ENCODE measurements at places on chromosomes 7 and 10.

DNA sequence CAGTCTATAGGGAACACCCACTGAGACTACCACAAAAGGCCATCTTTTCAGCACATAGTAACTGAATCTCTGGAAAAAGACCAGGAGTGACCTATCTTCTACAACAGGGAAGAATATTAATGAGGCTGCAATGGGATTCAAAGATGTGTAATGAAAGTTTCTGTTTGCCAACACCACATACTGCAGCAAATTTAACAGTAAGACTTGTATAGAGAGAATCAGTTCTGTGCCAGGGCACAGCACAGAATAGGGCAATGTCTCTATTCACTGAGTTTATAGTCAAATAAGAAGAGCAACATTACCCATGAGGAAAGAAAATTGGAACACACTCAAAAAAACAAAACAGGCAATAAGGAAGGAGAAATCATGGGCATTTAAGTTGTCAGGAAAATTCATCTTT lies 91.4 kb upstream of the PTN start:
- no peak for DNase-seq

- no peak for DNase-seq
These were observed 758.3 kb upstream of the COBL start for GRCh38 chr7:52074912-52075311.

DNA sequence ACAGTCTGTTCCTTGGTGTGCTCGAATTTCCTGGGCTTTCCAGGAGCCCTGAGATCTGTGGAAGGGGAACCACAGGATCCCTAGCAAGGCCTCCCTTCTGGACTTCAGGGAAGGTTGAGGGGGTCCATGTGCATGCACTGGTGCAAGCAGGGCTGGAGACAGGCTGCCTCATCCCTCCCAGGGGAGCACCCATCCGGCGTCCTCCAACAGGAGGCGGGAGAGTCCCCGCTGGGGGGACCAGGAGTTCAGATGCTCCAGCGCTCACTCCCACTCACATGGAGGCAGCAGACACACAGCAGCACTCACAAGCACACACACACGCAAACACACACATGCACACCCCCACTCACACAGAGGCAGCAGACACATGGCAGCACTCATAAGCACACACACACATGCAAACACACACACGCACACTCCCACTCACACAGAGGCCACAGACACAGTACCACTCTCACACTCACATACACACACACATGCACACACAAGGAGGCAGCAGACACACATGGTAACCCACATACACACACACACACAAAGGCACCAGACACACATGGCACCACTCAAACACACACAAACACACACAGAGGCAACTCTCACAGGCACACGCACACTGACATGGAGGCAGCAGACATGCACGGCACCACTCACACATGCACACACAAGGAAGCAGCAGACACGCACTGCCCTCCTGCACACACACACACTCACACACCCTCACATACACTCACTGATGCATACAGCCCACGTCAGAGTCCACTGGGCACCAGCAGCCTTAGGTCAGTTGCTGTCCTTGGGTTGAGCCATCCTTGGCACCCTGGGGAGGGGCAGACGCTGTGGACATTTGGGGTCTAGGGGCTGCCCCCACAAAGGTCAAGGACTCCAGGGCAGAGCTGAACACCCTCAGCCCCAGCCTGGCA lies 247.0 kb upstream of the PPP2R2D start:
- no peak for DNase-seq

DNA sequence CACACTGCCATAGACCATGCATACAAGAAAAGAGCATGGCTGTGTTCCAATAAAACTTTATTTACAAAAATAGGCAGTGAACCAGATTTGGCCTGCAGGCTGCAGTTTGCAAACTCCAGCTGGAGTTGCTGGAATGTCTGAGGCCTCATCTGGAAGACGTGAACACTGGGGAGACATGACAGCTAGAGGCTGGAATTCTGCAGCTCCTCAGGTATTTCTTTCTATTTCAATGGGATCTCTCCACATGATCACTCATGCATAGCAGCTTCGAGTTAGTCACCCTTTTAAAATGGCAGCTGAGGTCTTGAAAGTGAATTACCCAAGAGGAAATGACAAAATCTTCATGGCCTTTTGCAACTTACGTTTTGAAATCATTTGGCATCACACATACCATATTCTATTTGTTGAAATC lies 52.6 kb upstream of the BET1 start:
- no peak for DNase-seq

- DNase-seq, result no peak
These were observed 3.9 kb upstream of the CSGALNACT2 start for GRCh38 chr10:43134126-43134905.

DNA sequence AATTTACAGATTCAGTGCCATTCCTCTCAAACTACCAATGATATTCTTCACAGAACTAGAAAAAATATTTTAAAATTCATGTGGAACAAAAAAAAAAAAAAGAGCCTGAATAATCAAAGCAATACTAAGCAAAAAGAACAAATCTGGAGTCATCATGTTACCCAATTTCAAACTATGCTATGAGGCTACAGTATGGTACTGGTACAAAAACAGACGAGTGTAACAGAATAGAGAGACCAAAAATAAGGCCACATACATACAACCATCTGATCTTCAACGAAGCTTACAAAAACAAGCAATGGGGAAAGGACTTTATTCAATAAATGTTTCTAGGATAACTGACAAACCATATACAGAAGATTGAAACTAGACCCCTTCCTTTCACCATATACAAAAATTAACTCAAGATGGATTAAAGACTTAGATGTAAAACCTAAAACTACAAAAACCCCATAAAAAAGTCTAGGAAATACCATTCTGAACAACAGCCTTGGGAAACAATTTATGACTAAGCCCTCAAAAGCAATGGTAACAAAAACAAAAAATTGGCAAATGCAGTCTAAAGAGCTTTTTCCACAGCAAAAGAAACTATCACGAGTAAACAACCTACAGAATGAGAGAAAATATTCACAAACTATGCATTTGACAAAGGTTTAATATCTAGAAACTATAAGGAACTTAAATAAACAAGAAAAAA lies 207.7 kb downstream of the PTN start:
- no peak for DNase-seq

All from NCI-H1105 treated with DMSO at 0.1 percent for 48 hours (cell line).